Central memory CD8-positive, alpha-beta T cell (primary cell): ENCODE measurements at places on chromosomes 16 and 17.
A peak's percentile ranks its signal among the peaks of the same experiment; 100 is the strongest.

GRCh38 chr16:74297145-74297665, 591 bp downstream of the PSMD7 start:
- DNase-seq: no peak

DNA sequence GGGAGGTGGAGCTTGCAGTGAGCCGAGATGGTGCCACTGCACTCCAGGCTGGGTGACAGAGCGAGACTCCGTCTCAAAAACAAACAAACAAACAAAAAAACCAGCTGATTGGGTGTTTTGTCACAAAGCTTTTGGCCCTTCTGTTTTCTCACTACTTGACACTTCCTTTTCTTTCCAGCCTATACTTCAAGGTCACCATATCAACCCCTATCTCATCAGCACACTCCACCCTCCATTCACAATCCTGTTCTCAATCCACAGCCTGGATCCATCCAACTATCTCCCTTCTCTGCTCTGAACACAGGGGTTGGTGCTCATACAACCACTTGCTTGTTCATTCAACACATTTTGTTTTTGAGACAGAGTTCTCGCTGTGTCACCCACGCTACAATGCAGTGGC, 6.6 kb upstream of the MED11 start:
- DNase-seq: no peak

- peak; percentile 83 for DNase-seq
Measured at GRCh38 chr17:40559954-40560591, 5.2 kb downstream of the CCR7 start.

DNA sequence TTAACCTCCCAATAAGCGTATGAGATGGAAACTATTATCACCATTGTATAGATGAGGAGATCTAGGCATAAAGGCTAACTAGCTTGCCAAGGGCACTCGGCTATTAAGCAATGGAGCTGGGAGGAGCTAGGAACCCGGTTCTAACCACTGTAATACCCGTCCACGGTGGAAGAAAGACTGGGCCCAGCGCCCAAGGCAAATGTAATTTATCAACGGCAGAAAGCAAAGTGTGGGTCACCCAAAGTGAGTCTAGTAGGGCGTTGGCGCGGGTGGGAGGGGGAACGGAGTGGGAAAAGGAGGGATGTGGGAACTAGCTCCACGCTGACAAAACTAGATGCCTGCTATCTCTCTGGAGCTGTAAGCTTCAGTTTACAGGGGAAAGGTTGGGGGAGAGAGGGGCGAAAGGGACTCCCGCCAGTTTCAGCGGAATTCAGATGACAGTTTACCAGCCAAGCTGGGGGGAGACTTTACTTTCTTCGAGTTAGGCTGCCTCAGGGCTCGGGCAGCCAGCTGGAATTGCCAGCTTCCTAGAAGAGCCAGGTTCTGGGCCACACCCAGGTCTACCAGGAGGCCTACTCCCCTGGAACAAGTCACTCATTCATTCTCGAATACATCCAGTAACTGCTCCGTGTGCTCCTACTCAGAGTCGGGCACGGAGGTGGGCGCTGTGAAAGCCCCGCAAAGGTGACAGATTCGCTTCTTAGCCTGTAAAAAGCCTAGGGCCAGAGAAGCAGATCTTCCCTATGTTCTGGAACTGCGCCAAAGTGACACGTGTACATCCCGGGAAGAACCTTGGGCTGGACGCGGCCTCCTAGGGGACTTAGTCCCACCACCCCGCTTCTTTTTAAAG, 837 bp downstream of the LRRC59 start:
- no peak for DNase-seq

DNA sequence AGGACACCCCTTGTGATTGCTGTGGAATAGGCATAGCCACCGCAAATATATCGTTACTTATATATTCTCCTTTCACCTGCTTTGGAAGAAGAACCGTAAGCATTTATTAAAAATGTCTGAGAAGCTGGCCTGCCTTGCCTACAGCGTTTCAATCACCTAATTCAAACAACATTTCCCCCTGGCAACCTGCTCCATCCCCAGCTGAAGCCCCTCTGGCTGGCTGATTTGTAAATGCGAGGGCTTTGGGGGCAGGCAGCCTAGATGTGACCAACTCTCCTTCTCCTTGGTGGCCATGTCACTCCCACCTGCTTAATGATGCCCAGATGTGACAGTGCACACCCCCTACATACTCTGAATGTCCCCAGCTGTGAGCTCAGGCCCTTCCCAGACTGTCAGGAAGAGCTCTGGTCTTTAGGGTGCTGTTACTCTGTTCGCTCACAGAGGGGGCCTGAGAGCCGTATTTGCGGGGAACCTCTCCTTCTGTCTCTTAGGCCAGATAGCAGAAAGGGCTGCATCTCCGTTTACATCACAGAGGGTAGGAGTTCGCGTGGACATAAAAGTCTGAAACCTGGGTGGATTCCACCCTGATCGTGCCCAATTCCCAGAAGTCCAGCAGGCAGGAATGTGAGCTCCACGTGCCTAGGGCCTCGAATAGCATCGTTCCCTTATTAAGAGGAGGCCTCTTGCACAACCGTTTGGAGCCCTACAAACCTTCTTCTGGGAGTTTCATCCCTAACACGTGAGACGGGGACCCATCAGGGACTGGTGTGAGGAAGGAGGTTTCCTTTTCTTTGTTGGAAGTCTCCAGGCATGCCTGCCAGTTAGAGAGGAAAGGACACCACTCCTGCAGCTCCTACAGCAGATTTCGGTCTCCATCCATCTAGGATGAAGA, 2.4 kb upstream of the SDK2 start:
- DNase-seq: no peak

GRCh38 chr17:34641368-34641767, 62.0 kb downstream of the TMEM132E start:
- DNase-seq: no peak

- DNase-seq: no peak
Measured at GRCh38 chr17:60154616-60155426, 5.0 kb downstream of the CA4 start.

DNA sequence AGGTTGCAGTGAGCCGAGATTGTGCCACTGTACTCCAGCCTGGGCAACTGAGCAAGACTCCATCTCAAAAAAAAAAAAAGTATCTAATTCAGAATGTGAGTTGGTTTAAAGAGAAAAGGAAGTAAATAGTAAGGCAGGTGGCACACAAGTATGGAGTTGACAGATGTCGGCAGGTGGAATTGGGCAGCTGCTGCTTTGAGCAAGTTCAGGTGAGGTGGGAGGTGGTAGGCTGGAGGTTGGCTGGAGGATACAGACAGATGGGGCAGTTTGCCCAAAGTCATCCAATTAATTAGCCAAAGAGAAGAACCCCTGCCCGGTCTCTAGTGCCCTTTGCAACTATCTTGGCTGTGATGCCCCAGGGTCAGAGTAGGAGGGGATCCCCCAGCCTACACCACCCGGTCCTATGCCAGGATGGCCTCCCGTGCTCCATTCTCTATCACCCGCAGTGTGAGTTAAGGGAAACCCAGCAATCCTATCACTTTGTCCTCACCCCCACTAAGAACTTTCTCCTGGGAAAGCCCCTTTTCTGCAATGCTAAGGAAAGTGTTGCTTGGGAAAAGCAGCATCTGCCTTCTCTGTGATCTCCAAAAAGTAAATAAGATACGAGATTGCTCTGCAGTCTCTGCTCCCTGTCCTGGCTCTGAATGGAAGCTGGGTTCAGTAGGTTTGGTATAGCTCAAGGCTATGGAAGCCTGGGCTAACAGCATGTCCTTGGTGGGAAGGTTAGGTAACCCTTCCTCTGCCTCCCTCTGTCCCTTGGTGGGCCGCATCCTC, 32.2 kb downstream of the SLC12A3 start:
- DNase-seq: no peak

DNA sequence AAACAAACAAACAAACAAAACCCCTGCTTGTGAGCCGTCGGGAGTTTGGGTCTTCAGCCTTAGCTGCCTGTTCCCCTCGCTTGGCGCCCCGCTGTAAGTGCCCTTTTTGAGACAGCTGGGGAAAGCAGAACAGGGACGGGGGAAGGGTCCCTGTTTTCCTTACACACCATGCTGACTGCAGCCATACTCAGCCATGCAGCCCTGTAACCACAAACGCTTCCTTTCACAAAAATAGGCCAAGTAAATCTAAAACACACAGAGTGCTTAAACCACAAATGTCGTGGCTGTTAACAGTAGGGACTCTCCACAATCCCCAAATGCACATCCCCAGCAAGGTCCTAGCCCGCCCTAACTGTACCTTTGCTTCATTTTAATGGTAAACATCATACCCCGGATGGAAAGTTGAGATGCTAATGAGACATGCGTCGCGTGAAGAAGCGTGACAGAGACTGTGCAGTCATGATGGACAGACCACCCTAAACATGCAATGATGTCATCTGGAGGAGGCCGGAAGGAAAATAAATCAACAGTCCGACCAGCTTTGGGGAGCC, 129.9 kb downstream of the MGAT5B start:
- peak; percentile 28 for DNase-seq

DNA sequence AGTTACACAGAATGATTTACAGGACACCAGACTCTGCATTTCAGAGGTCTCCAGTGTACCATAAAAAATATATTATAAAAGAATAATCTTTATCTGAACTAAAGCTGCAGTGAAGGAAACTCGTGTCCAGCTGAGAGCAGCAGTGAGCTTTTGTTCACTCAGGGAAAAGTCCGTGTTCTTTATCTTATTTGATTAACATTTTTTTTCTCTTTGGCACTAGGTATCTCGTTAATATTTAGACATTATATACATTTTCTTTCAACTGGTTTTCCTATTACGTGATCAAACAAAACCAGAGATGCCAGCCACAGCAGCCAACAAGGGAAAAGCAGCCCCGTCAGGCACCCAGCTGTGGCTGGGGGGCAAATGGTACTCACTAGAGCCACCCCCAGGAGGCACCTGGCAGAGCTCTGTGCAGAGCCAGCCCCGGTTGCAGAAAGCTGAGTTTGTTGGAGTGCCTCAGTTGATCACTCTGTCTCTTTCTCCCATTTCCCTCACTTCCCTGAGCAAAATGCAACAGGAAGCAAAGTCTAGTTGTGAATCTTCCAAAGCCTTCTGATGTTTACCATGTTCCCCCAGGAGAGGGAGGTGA, 1.1 kb upstream of the HS3ST4 start:
- DNase-seq: no peak

- no peak for DNase-seq
Measured at GRCh38 chr17:57375040-57375769, 118.9 kb downstream of the MSI2 start.

- DNase-seq: no peak
Measured at GRCh38 chr16:1341495-1342420, 8.3 kb downstream of the BAIAP3 start.

DNA sequence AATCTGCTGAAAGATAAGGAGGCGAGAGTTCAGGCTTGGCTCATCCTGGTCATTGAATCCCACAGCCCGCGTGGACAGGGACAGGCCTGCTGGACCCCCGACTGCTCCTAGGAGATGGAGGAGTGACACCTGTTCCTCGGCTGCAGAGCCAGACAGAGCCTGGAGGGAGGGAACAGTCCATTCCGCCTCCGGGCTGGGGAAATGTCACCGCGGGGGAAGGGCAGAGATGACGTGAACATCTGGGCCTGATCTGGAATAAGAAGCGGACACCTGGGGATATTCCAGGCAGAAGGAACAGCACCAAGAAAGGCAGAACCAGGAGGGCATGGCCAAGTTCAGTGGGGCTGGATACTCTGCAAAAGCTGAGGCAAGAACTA, 1.5 kb downstream of the ZNF747 start:
- DNase-seq: no peak

DNA sequence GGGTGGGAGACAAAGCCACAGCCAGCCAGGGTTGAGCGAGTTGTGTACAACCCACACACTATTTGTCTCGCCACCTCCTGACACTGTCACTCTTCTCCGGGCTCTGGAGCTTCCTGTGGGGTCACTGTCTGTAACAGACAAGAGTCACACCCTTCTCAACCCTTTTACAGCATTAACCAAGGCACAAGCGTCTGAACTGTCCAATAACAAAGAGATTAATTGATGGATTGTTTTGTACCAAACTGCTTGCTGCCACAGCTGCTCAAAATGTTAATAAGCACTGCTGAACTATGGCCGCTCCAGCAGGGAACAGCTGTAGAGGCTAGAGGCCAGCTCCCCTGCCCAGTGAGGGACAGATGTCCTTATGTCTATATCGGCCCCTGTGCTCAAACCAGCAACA, 25.2 kb upstream of the HYDIN start:
- DNase-seq: no peak

- no peak for DNase-seq
Measured at GRCh38 chr17:71409712-71410111, 711.1 kb upstream of the SOX9 start.

- DNase-seq: no peak
Measured at GRCh38 chr17:11178581-11178980, 62.4 kb upstream of the SHISA6 start.
